ENCODE measurements at places on chromosomes 2 and 18. TPM values are rescaled to one million over a fixed set of nuclear protein-coding genes. Genes with fewer than 3 reads are reported as not detected.

DNA sequence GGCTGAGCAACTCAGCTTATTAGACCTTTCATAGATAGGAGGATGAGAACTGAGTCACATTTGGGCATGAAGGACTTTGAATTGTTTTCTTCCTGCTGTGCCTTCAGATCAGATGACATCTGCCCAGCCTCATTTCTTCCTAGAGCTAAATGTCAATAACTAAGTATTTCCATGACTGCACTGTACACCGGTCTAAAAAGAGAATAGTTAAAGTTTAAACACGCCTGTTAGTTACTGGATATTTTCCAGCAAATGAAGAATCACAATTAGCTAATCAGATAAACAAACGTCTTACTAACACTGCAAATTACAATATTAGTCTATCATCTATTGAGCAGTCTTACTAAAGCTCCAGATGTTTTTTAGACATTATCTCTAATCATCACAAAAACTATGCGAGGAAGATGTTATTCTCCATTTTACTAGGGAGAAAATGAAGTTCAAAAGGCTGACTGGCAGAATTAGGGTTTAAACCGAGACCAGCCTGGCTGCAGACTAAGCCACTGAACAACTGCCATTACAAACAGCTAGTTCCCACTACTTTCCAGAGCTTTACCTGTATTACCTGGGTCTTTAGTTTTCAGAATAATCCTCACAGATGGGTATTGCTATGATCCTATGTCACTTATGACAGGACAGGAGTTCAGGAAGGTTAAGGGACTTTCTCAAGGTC lies 69.4 kb upstream of the ZNF397 start:
- no peak for DNase-seq

GRCh38 chr2:71157124-71157793 lies 26.8 kb downstream of the MPHOSPH10 start:
- DNase-seq: peak; percentile 23

Gene CHST9
- total RNA-seq: 0.24 TPM

Gene FAM124B
- total RNA-seq: 2.0 TPM

GRCh38 chr2:166393008-166393407 lies 17.3 kb upstream of the SCN9A start:
- no peak for DNase-seq

DNA sequence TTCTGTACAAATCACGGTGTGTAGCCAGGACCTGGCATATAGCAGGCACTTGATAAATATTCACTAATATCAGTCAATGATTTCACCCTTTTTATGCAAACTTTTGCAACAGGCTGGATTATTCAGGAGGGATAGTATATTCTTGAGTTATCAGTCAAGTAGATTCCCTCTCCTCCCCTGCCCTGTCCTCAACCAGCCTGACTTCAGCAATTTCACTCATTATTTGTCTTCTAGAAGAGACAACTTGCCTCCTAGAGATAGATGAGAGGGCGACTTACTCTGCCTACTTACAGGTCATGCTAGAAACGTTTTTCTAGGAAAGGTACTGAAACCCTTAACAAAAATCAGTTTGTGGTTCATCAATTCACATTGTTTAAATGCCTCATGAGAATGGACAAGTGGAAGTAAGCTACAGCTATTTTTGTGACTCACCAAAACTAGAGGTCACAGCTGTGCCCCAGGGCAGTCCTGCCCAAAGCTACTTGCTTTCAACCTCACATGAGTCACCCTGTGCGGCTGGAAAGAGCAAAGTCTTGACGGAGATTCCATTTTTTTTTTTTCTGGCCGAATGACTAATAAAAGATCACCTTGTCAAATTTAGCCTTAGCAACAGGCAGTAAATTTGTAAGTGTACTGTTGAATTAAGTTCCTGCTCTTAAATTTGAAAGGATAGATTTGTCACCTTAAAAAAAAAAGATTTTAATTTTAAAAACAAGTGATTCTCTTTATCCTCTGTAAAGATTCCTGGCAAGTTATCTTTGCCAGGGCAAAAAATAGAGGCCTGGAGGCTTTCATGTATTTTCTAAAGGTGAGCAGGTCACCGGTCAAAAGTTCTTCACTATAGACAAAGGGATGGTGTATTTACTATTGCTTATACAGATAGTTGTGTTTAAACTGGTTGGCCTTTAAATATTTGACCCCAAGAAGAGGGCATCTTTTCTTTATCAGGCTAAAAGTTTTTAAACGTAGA lies 109.0 kb upstream of the SLC35G4 start:
- no peak for DNase-seq

Gene ACMSD
- total RNA-seq: not detected

GRCh38 chr2:111669928-111670695 lies 213.9 kb downstream of the ANAPC1 start:
- no peak for DNase-seq

DNA sequence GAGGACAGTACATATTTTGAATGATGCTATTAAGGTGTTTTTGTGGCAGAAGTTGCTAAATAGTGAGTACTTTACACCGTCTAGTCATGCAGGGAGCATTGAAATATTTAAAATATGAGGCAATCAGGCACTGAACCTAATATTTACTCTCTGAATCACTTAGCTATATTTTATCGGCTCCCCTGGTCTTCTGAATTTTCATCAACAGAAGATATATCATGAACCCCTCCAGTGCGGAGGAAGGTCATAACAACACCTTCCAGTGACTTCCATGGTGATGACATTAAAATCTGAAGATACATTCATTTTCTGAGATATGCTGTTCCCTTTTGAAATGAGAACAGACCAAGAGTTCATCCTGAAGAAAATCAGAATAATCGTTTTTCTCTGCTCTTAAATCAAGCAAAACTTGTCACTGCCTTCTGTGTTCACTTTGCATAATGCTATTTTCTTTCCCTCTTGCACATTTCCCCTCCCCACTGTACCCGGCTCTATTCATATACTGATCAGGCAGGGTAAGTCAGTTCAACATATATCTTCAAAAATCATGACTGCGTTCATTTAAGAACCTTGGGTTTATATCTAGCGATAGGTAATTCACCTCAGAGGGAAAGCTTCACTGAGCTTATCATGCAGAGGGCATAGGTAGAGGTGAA lies 729.9 kb upstream of the GYPC start:
- no peak for DNase-seq

Gene SCYGR5
- not detected for total RNA-seq

Gene CYP26B1
- total RNA-seq: 10.3 TPM

GRCh38 chr2:127007652-127008051 lies 99.3 kb downstream of the BIN1 start:
- DNase-seq: no peak

Gene IGFBP5
- total RNA-seq: 6.6 TPM

Gene SP140
- 6.6 TPM for total RNA-seq

DNA sequence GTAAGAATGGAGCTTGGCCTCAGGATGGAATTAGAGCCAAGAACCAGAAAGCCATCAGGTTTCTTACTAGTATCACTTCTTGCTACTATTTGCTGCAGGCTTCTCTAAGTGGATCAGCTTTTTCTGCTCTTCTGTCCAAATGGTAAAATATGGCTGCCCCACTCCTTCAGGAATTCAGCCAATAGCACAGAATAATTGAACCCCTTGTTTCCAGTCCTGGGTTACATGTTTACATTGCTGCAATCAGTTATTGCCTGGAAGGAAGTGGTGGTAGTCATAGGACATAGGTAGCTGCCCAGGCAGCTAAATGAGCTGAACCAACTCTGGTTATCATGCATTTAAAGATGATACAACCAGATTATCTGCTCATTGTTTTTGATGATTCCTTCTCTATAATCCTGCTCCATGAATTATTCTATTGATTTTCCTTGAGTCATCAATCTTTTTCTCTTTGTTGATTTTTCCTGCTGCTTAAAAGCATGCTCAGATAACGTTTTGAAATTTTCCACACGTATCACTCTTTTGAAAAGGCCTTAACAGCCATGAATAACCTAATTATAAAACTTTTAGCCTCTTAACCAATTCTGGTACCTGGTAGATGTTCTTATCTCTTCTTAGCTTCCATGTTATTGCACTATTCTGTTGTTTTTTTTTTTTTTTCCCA lies 12.6 kb downstream of the AGPS start:
- DNase-seq: no peak

- DNase-seq: no peak
Measured at GRCh38 chr2:181778621-181779201, 98.4 kb upstream of the NEUROD1 start.

DNA sequence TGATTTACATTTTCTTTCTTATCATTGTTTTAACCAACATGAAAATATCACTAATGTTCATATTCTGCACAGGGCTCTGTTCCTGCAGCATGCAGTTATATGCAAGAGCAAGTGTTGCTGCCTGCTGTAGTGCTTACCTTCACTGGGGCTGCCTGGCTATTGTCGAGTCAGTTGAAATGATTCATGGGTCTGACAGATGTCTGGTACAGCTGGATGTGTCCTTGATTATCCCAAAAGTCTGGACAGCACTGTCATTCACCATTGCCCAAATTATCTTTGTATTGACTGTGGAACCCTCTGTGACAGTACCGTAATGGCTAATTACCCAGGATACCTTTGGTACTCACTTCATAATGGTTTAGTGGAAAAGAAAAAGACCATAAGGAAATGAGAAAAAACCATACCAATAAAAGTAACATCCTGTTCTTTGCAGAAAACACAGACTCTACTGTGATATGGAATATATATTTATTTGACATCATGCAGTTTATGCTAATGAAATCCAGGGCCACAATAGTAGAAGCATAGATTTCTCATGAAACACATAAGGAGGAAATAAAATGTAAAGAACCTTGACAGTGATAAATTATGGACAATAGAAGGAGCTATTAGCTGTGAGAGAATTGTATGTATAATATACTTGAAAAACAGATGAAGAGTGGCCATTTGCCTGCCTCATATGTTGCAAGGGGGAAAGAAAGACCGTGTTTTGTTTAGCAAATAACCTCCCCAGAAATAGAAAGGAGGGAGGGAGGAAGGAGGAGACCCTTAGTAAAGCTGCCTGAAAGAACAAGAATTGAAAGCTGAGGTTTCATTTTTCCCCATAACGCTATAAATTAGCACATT lies 249.8 kb upstream of the ATP5MC3 start:
- no peak for DNase-seq

Gene LGALSL
- 1.7 TPM for total RNA-seq

GRCh38 chr18:39318008-39318407 lies 1752.4 kb upstream of the CELF4 start:
- peak; percentile 1 for DNase-seq

GRCh38 chr18:48541026-48541746 lies 2.4 kb downstream of the CTIF start:
- no peak for DNase-seq

- no peak for DNase-seq
Measured at GRCh38 chr2:157221394-157221988, 36.0 kb upstream of the GALNT5 start.

DNA sequence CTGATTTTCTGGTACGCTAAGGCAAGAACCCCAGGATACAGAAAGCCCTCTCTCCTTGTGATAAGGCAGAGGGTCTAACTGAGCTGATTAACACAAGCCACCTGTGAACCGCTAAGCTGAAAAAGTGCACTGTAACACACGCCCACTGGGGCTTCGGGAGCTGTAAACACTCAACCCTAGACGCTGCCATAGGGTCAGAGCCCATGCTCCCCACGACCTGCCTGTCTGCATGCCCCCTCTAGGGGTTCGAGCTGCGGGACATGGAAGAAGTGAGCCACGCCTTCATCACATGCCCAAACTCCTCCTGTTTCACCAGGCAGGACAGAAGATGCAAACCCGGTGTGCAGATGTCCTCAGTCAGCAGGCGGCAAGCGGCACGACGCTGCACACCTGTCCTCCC lies 173.9 kb upstream of the RAB12 start:
- no peak for DNase-seq

Gene SERPINB10
- total RNA-seq: 1.7 TPM

- DNase-seq: no peak
Measured at GRCh38 chr2:26414311-26414710, 12.6 kb downstream of the DRC1 start.

Gene IMPA2
- 9.1 TPM for total RNA-seq

- no peak for DNase-seq
Measured at GRCh38 chr2:101267671-101268656, 15.3 kb downstream of the CNOT11 start.

- no peak for DNase-seq
Measured at GRCh38 chr2:48715042-48715899, 40.3 kb downstream of the LHCGR start.
